Fibroblast of the aortic adventitia (primary cell): ENCODE measurements at places on chromosomes 12 and 14. TPM values are rescaled to one million over a fixed set of nuclear protein-coding genes. Genes with fewer than 3 reads are reported as not detected.

GRCh38 chr12:121921066-121921465 is 2.7 kb downstream of the CFAP251 start:
- no peak for DNase-seq

DNA sequence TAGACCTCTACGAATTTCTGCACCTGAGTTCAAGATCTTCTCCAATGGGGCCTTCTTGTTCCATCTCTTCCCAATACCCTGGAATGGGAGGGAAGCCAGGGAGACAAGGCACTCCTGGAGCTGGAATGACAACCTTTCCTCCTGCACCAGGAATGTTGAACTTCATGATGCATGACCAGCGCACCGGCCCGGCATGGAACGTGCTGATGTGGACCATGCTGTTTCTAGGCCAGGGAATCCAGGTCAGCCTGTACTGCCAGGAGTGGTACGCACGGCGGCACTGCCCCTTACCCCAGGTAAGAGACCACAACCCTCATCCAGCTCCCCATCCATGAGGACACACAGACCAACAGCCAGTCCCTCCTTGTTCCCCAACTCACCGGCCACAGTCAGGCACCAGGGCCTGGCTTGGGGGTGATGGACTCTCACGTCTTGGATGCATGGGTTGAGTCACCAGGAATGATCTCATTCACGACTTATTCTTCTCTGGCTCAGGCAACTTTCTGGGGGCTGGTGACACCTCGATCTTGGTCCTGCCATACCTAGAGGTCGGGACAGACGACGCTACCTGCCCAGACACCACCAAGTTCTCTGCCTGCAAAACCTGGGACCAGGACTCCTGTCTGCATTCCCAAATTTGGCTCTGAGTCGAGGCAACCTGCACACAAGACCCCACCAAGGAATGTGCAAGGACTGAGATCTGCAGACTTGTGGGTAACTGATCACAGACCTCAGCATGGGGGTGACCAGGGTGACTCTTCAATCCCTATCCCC is 20.5 kb downstream of the SOAT2 start:
- DNase-seq: peak; percentile 8

GRCh38 chr14:27236601-27237000 is 638.8 kb upstream of the NOVA1 start:
- DNase-seq: no peak

- no peak for DNase-seq
These were observed 66.9 kb downstream of the DNAH10 start for GRCh38 chr12:123828854-123829547.

GRCh38 chr12:93783832-93784231 is 106.7 kb downstream of the CRADD start:
- DNase-seq: no peak

DNA sequence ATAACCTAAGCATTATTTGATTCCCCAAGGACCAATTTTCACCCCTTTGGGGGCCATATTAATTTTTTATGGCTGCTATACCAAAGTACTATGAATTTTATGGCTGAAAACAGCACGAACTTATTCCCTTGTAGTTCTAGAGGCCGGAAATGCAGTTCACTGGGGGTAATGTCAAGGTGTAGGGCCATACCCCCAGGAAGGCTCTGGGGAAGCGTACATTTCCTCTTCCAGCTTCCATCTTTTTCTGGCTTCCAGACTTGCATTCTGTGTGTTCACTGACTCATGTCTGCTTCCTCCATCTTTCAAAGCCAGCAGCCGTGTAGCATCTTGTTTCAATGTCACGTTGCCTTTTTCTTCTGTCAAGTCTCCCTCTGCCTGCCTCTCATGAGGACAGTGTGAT is 133.5 kb downstream of the BICD1 start:
- no peak for DNase-seq

GRCh38 chr14:81946834-81947798 is 413.5 kb upstream of the SEL1L start:
- no peak for DNase-seq

GRCh38 chr14:68246074-68246785 is 426.7 kb downstream of the RAD51B start:
- DNase-seq: peak; percentile 60

DNA sequence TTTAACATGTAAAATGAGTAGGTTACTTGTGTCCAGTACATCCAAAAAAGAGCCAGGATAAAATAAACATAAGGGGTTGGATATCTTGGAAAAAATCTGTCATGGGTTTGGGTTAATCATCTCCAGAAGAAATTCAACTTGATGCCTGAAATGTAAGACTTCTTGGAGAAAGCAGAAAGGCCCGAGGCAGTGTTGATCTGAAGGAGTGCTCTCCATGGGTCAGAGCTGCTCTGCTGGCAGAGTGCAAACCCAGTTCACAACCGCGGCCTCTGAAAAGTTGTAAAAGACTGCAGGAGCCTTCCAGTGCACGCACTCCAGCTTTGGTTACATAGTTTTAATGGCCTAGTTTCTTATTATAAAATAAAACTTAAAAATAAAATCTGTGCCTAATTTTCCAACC is 97.3 kb upstream of the ALX1 start:
- DNase-seq: peak; percentile 16

DNA sequence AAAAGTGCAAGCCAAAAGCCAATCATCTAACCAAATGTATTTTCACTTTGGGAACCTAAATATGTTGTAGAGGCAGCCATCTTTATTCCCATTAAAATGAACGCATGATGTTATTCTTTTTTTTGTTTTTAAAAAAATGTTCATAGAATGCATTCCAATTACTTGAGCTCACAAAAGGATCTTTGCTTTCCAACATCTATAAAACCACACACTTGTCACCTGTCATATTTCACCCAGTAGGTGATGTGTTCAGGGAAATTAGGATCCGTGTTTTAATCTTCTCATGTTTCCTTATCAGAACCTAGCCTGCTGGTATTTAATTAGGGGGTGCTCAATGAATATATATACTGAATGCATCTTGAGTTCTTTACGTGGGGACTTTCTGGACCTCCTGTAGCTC is 13.6 kb downstream of the TTC8 start:
- DNase-seq: no peak

DNA sequence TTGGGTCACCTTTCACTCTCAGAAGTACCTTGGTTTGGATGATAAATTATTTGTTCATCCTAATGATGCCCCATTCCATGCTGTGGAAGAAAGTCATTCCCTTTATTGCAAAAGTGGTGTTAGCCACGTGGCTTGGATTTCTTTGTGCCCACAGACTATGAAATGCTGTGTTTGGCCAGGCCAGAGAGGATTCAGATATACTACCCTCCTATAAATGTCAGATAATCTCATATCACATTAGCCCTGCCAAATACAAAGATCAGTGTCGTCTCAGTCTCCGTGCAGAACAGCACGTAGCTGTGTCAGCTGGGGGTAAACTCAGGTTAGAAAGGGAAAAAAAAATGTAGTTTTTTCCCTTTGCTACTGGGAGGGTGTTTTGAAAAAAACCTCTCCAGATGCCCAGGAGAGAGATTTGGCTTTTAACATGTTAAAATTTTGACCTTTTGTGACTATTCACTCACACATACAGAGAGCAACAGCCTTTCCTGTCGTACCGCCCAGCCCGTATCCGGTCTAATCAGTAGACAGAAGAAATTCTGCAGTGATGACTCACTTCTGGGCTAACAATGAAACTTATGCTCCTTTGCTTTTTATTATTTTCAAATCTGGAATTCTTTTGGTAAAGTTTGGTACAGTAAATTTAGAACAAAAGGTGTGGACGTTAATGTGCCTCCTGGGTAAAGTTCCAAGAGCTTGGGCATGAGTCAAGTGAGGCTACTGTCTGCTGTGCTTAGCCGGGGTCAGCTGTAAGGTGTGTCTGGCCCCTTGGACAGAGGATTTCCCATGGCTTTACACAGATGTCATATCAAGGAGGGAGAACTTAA is 8.5 kb upstream of the PTPRB start:
- DNase-seq: peak; percentile 94

DNA sequence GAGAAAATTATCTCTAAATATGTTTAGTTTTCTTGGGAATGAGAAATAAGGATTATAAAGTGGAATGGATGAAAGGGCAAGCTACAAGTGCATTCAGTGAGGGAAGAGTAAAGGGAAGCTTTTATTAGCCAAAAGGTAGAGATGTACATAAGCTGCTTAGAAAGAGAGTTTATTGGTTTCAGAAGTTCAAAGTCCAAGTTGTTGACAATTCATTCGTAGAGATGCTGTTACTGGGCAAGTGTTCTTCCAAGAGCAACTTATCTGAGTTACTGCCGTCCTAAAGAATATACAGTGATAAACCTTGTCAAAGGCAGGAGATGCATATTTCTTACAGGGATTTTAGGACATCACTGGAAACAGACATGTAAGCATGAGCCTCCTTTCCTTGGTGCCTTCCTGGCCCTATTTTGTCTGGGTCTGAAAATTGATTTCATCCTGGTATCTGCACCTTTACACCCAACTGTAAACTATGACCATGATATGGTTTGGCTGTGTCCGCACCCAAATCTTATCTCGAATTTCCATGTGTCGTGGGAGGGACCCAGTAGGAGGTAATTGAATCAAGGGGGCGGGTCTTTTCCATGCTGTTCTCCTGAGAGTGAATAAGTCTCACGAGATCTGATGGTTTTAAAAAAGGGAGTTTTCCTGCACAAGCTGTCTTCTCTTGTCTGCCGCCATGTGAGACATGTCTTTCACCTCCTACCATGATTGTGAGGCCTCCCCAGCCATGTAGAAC is 46.8 kb downstream of the TRMT5 start:
- DNase-seq: no peak

GRCh38 chr14:69355607-69356281 is 42.4 kb downstream of the ERH start:
- peak; percentile 91 for DNase-seq

DNA sequence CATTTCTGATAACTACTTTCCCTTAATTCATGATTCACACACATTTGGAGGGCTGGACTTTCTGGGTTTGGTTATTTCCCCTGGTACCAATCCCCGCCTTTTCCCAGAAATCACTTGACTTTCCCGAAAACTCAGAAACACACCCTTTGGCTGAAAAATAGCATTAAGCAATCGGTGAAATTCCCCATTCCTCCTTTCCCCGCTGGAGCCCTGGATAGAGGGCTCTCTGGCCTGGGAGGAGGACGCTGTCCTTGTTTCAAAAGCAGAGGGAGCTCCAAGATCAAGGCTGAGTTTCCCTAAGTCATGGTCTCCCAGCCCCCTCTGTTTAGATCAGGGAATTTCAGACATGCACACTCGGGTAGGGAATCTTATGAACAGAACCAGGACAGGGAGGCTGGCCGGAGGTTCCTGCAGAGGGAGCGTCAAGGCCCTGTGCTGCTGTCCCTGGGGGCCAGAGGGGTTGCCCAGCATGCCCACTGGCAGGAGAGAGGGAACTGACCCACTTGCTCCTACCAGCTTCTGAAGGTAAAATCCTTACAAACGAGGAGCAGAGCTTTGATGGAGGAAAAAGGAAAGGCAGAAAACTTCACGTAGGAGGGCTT is at the start of gene C1S:
Gene C1S, plus strand, starts transcription at position 366 of the 602 bp plus-strand sequence. CDS start 1,195 bp downstream, outside the sequence.
- DNase-seq: peak; percentile 100

DNA sequence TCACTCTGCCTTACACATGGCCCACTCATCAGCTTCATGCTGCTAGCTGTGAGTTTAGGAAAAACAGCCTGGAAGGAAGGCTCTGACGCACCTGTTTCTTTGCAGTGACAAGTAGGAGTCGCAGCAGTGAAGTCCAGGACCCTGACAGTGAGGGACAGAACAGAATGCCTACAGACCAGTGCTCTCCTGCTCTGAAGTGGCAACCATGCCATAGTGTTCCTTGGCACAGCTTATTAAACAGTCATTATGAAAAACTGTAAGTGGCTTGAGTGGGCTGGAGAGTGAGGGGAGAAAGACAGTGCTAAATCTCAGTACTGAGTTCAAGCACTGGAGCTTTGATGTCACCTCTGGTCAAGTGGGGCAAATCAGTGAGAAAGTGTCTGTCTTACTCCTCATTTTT is 61.7 kb downstream of the MYRFL start:
- no peak for DNase-seq

DNA sequence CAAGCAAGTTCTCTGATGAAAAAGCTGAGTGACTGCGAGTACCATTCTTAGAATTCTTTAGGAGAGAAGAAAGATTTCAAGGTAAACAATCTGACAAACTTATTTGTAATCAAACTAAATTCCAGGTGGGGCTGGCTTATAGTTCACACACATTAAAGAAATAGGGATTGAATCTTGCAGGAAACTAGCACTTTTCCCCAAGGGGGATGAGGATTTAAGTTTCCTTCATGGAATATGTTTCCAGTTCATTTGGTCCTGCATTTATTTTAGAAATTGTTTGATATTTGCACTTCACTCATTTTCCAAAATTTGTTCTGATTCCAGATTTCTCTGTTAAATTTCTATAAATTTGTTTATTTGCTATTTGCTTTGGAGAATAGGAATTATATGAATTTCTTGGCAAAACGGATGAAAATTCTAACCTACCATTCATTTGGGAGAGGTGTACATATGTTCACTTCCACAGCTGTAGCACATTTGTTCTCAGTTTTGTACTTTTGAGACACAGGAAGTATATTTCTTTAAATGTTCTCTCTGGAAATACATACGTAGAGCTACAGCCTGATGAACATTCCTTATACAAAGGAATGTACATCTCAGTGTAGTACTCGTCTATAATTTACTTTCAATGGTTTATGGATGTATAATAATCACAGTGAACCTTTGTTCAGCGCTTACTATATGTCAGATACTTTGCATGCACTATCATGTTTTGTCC is 145.5 kb downstream of the AKAP6 start:
- no peak for DNase-seq

DNA sequence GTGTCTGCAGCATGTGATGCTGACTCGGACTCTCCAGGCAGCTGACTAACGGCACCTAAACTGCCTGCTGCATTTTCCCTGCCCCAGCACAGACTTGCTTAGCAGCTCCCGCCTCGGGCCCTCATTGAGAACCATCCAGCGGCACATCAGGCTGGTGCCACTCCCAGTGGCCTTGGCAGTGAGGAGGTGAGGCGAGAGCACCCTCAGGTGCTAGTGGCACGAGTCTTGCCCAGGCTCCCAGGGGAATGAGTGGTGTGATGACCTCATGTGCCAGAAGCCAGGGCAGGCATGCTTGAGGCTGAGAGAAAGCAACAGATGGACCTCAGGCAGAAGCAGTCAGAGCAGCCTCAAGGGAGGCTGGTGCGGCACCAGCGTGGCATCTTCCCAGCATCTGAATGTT is 60.2 kb downstream of the PRKCH start:
- DNase-seq: no peak

The RTN1 gene
- total RNA-seq: 0.27 and 1.7 TPM in 2 replicates

The PROX2 gene
- total RNA-seq: not detected in 2 replicates

The SLC25A47 gene
- not detected in 2 replicates for total RNA-seq

The AQP6 gene
- 0.09 TPM in 1 of 2 replicates, not detected in the other for total RNA-seq

The TMEM229B gene
- 0.81 and 1.8 TPM in 2 replicates for total RNA-seq

The CMA1 gene
- total RNA-seq: not detected in 2 replicates
